ENCODE measurements at places on chromosomes 13 and 19.

GRCh38 chr13:27973961-27974662 is 5.0 kb upstream of the CDX2 start:
- no peak for DNase-seq

DNA sequence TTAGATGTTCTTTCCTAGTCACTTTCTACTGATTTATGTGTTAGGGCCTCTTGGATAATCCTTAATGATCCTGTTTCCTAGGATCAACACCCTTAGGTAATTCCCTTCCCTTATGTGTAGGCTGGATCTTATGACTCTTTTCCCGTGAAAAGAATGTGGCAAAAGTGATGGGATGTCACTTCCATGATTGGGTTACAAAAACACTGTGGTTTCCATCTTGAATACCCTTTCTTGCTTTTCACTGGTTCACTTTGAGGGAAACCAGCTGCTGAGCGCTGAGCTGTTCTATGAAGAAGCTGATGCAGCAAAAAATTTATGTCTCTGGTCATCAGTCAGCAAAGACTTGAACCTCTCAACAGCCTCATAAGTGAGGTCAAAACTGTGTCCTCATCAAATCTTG is 609.4 kb downstream of the OLFM4 start:
- no peak for DNase-seq

DNA sequence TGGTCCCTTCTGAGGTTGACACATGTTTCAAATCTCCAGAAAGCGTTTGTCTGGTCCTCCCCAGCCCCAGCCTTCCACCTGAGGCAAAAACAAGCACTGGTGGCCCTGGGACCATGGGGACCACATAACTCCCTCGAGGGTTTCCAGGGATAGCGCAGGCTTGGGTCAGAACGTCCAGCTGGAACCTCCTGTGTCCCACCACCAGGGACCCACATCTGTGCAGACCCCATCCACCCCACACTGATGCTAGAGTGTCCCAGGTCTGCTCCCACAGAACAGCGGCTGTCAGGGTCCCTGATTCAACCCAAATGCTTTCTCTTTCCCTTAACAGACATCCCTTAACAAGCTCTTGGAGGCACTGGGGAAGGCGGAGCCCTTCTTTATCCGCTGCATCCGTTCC is 29.6 kb upstream of the USE1 start:
- DNase-seq, result no peak

- no peak for DNase-seq
Measured at GRCh38 chr19:28492621-28493020, 720.3 kb downstream of the UQCRFS1 start.

DNA sequence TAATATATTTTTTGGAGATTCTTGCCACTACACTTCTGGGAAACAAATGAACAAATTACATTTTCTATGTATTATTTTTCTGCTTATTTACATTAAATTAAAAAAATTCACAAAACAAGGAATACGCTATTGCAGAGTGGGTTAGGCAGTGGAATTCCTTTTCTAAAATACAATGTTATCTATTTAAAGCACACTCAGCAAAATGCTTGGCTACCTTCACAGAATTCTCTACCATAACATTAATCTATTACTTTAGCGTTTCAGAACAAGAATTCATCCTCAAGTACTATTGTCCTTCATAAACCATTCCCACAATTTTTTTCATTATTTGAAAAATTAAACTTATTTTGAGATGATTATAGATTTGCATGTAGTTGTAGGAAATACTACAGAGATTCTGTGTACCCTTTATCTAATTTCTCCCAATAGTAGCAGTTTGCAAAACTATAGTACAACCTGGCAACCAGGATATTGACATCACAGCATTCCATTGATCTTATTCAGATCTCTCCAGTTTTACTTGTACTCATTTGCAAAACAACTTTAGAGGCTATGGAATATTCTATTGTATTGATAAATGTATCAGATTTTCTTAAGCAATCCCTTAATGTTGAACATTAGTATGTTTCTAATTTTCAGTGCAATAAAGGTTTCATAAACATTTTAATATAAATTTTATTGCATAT is 120.9 kb downstream of the DLEU7 start:
- DNase-seq, result no peak

DNA sequence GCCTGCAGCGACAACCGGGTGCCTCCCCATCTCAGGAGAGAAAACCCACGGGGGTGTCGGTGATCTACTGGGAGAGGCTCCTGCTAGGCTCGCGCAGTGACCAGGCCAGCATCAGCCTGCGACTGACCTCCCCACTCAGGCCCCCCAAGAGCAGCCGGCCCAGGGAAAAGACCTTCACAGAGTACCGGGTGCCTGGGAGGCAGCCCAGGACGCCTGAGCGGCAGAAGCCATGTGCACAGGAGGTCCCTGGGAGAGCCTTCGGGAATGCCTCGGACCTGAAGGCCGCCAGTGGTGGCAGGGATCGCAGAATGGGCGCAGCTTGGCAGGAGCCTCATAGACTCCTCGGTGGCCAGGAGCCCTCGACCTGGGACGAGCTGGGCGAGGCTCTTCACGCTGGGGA is 3.9 kb downstream of the ZNF324B start:
- DNase-seq, result no peak

GRCh38 chr13:45194081-45194939 is 6.5 kb downstream of the KCTD4 start:
- DNase-seq, result no peak

- DNase-seq, result no peak
Measured at GRCh38 chr13:106588367-106588766, 20.4 kb upstream of the ARGLU1 start.
